Transverse colon (tissue), 4 donors: ENCODE measurements at places on chromosomes 5 and 9.

GRCh38 chr5:77777281-77777892 lies 1.2 kb upstream of the TBCA start:
- no peak for DNase-seq

- DNase-seq: no peak
Observed at GRCh38 chr5:133667217-133667616, 54.9 kb upstream of the FSTL4 start.

GRCh38 chr5:89444088-89444487 lies 561.1 kb upstream of the MEF2C start:
- DNase-seq: no peak

DNA sequence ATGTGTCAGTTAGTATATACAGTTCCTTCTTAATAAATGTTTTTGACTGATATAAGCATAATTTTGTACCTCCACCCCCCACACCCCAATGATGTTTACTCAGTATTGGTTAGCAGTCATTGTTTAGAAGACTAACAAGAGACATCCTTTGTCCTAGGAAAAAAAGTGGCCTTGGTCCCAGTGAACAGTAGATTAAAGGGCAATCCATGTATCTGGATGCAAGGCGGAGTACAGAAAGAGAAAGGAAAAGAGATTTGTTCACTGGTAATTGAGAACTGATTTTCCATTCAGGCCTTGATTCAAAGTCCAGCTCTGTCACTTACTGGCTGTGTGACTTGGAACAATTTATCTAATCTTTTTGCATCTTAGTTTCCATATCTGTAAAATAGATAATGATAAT lies 4.6 kb downstream of the RALGPS1 start:
- DNase-seq: no peak
